ENCODE measurements at places on chromosomes 1 and 21.

DNA sequence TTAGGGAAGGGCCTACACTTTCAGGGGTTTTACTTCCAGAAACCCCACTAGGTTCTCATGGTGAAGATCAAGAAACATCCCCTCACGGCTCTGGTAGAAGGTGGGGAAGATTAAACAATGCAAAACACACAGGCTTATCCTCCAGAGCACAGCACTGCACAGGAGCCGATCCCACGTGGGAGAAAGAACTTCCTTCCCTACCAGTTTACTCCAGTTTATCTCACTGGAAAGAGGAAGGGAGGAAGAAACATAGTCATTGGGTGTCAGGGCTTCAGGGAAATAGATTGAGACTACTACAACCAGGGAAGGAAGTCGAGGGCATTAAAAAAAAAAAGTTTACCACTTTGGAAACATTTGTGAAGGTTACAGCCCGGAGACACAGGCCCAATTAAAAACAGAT lies 164.4 kb downstream of the NTPCR start:
- no peak for DNase-seq

- DNase-seq, result no peak
Observed at GRCh38 chr1:23618586-23619083, 59.3 kb upstream of the ID3 start.

DNA sequence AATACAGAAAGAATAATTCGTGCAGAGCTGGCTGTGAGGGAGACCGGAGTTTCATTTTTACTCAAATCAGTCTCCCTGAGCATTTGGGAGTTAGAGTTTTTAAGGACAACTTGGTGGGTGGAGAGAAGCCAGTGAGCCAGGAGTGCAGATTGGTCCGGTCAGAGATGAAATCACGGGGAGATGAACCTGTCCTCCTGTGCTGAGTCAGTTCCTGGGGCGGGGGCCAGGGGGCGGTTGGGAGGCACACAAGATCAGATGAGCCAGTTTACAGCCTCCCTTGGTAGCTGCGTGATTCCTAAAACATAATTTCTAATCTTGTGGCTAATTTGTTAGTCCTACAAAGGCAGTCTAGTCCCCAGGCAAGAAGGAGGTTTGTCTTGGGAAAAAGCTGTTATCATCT lies 1267.9 kb downstream of the AMY1C start:
- no peak for DNase-seq

- no peak for DNase-seq
Observed at GRCh38 chr21:35019631-35020032, 29.5 kb downstream of the RUNX1 start.
